ENCODE measurements at places on chromosomes 5 and 9.

DNA sequence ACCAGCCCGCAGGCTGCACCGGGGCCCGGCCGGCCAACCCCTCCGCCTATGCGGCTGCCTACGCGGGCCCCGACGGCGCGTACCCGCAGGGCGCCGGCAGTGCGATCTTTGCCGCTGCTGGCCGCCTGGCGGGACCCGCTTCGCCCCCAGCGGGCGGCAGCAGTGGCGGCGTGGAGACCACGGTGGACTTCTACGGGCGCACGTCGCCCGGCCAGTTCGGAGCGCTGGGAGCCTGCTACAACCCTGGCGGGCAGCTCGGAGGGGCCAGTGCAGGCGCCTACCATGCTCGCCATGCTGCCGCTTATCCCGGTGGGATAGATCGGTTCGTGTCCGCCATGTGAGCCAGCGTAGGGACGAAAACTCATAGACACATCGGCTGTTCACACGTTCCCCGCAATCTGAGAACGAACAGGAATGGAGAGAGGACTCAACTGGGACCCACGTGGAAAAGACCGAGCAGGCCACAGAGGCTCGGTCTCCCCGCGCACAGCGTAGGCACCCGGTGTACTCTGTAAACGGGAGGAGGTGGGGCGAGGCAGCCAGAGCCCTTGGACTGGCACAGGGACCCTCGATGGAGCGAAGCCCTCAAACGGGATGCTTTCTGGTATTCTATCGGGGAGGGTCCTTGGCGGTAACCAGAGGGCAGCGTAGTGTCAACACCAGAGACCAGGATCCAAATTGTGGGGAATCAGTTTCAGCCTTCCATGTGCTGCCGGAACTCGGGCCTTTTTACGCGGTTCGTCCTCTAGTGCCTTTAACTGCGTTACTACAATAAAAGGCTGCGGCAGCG, 1.9 kb downstream of the FOXE1 start:
- DNase-seq: no peak

GRCh38 chr5:78508186-78508765, 140.3 kb downstream of the LHFPL2 start:
- peak; percentile 46 for DNase-seq

DNA sequence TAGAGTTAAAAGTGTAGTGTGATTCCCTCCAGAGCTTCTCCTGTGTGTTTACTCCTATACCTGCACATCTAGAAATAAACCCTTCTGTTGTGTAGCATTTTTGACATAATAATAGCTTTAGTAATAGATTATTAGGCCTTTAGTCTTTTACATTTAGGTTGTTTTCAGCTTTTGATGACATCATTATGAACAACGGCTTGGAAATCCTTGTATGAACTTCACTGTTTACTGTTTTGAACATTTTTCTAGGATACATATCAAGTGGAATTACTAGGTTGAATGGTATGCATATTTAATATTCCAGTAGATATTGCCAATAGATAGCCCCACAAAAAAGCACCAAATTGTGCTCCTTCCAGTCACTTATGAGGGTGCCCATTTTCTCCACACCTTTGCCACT, 174.0 kb downstream of the ARHGAP26 start:
- DNase-seq: peak; percentile 28

DNA sequence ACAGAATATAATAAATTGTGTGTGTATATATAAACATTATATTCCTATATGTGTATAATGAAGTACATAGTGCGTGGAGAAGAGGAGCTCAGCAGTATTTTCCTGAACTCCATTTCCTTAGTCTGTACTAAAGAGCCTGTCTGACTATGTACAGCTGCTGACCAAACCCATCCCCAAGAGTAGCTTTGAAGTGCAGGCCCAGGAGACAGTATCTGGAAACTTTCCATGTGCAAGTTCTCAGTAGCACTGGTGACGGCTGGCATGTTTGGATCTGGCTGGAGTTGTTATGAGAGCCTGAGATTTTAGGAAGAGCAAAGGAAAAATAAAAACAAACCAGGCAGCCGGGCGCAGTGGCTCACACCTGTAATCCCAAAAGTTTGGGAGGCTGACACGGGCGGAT, 244.2 kb downstream of the RFK start:
- DNase-seq: no peak

GRCh38 chr5:52989025-52989780, at the start of gene ITGA2:
Gene ITGA2 (plus strand): TSS chr5:52989352. CDS start chr5:52989469, 117 bp downstream.
- DNase-seq: peak; percentile 60

- peak; percentile 17 for DNase-seq
These were observed 77.3 kb downstream of the AMBP start for GRCh38 chr9:114000671-114001409.

DNA sequence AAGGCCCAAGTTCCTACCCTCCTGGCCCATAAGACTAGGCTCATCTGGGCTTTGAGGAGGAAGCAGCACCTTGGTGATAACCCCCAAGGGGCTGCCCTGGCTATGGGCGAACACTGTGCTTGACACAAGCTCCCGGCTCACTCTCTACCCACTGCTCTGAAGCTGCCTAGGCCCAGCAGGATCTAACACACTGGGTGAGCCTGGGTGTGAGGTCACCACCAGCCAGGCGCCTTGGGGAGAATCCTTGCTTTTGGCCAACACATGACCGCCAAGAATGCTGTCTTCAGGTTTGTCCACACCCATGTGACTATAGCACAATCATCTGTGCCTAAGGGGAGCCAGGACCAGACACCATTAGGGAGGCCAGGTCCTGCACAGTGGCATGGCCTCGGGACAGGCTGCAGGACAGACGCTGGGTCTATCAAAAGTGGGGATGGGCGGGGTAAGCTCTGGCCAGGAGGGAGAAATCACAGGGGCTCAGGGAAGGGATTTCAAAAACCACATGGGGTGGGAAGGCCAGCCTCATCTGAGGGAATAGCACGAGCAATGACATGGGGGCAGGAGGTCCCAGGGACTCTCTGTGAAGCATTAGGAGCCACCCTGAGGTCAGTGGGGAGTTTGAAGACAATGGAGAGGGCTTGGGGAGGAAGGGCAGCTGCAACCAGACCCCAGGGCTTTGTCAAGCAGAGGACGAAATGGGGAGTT, 29.6 kb downstream of the BICD2 start:
- DNase-seq: no peak

DNA sequence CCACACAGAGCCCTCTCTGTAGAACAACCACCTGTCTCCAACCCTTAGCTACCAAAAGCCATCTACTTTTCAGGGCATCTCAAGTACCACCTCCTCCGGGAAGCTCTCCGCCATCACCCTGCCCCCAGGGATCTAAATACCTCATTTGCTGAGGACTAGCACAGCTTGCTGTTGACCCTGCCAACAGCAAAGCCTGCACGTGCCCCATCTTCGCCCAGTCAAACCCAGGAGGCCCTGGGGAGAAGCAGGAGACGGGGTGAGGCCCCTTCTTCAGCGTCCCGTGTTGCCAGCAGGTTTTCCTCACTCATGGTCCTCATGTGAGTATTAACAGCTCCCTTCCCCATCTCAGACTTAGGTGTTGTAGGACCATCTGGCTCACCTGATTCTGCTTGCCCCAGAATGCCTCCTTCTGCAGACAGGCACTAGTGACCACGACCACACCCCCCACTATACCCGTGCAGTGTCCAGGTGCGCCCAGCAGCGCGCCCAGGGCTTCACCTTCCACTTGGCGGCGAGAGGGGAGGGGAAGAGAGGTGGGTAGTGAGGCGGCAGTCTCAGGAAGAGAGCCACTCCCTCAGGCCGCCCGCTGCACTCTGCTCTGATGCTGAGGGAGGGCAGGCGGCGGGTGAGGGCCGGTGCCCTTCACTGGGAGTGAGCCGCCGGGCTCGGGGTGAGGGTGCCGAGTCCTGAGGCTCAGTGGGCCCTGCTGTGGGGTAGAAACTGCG, 11.1 kb downstream of the VAV2 start:
- DNase-seq: no peak
